ENCODE measurements at places on chromosomes 16 and 17.

DNA sequence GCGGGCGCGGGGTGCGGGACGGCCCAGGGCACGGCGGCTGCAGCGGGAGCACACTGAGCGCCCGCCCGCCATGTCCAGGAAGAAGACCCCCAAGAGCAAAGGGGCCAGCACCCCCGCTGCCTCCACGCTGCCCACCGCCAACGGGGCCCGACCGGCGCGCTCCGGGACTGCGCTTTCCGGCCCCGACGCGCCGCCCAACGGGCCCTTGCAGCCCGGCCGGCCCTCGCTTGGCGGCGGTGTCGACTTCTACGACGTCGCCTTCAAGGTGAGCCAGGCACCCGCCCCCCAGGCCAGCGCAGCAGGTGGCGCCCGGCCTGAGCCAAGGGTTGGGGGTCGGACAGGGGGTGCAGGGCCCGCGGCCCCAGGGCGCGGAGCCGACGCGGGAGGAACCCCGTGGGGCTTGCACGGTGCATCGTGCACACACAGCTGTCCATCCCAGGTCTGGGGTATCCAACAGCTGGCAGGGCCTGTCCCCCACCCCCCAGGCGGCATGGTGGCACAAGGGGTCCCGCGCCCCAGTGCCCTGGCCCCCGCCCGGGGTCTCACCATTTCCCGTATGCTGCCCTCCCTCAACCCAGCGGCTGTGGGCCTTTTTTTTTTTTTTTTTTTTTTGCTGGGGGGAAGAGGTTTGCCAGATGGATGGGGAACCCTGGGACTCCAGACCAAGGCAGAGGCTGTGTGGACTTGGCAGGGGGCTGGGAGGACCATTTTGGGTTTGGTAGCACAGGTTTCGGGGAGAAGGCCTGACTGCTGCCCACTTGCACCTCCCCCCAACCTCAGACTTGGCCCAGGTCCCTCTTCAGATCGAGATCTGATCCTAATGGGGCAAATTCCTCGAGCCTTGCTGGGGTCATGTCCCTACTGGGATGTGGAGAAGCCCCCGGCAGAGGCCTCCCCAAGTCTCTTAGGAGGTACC, 547 bp downstream of the RAB26 start:
- no peak for DNase-seq

GRCh38 chr16:78577630-78578029, 478.2 kb downstream of the WWOX start:
- DNase-seq = no peak

- peak; percentile 95 for DNase-seq
Measured at GRCh38 chr17:15262291-15263205, 2.6 kb downstream of the PMP22 start.

DNA sequence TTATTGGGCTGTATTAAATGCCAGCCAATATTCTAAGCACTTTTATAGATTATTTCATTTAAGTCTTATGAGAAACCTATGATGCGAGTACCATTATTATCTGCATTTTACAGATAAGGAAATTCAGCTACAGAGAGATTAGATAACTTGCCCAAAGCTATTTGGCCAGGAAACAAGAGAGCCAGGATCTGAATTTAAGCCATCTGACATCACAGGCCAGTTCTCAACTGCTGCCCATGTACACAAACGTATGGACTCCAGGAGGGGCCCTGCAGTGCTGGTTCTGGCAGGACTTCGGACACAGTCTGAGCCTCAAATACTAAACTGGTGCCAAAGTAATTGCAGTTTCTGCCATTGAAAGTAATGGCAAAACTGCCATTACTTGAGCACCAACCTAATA, 40.2 kb downstream of the CPPED1 start:
- peak; percentile 2 for DNase-seq

DNA sequence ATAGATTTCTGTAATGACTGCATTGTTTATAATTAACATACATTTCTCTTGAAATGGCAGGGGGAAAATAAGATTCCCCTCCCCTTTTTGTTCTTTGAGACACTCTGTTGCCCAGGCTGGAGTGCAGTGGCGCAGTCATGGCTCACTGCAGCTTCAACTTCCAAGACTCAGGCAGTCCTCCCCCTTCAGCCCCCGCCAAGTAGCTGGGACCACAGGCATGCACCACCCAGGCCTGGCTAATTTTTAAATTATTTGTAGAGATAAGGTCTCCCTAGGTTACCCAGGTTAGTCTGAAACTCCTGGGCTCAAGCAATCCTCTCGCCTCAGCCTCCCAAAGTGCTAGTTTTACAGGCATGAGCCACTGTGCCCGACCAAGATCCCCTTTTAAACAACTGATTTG, 67.7 kb downstream of the KATNIP start:
- DNase-seq = no peak

- DNase-seq = no peak
Measured at GRCh38 chr17:32269377-32269776, 3.7 kb downstream of the RHBDL3 start.

DNA sequence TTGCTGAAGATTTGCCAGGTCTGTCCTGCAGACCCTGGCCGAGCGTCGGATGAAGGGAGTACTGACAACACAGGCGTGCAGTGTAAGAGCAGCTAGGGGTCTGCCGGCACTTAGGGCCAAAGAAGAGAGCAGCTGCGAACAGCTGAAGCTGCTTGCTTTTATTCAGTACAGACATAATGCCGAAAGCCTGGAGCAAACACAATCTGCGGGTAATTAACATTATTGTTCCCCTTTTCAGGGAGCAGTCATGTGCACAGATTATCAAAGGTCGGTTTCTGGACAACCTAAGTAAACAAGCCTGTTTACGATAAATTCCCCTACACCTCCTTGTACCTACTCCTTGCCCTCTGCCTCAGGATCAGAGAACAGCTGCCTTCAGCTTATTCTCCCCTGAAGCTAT, 12.0 kb upstream of the KRT23 start:
- no peak for DNase-seq

GRCh38 chr16:87486713-87487247, 6.0 kb downstream of the ZCCHC14 start:
- no peak for DNase-seq

- DNase-seq = no peak
Measured at GRCh38 chr16:84647828-84648594, at the start of gene KLHL36. Gene KLHL36, plus strand, starts transcription at chr16:84648511. Its CDS starts 2,357 bp downstream, at chr16:84650868.

DNA sequence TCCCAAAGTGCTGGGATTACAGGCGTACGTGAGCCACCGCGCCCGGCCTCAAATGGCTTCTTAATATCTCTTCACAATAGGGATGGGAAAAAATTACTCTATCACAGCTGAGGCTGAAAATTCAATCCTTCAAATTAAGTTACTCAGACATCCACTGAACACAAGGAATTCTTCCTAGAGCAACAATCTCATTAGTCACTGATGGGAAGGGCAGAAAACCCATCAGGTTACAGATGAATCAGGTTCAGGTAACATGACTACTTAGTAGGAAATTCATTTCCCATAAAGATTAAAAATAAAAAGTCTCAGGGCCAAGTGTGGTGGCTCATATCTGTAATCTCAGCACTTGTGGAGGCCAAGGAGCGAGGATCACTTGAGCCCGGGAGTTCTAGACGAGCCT, 42.5 kb upstream of the ABR start:
- DNase-seq = no peak

Measured in coronary artery (tissue), 2 donors.